Stimulated activated CD4-positive, alpha-beta T cell treated with anti-CD3 and anti-CD28 coated beads, Interleukin-15, amount 100 ng/mL, for 1 hour (primary cell): ENCODE measurements at places on chromosomes 1 and 21.

DNA sequence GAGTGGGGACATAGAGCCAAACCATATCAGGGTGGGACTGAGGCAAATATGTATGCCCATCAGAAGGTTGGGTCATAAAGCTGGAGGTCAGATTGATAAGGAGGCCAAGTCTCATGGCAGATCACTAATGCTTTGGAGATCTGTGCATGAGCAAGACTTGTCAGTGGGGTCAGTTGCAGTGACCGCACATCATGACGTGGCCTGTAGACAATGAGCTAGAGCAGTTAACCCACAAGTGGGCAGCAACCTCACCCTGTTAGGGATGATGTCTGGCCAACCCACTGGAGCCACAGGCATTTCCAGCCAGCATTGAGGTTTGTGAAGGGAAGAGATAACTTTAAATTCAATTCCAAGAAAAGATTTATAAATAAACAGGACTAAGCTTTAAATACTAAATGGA, 66.7 kb downstream of the XCL1 start:
- DNase-seq: no peak

DNA sequence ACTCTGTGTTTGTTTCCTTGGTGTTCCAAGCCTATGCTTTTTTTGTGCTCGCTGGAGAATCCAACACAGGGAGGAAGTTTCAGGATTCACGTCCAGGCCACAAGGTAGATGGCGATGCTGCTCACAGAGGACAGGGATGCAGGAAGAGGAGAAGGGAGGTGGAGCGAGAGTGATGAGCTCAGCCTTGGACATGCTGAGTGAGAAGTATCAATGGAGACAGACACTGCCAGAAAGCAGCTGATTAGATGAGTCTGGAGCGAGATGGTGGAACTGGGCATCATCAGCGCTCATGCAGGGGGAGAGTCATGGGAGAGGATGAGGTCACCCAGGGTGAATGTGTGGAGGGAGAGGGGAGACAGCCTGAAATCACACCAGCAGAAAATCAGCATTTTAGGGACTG, 110.0 kb downstream of the GLUL start:
- no peak for DNase-seq

- no peak for DNase-seq
Observed at GRCh38 chr1:153933430-153933829, 10.7 kb upstream of the GATAD2B start.

- no peak for DNase-seq
Observed at GRCh38 chr1:213585959-213586586, 401.7 kb upstream of the PROX1 start.

- DNase-seq: no peak
Observed at GRCh38 chr1:115077286-115077983, 11.9 kb downstream of the TSPAN2 start.

GRCh38 chr1:27098431-27099134, 56.3 kb downstream of the SLC9A1 start:
- DNase-seq: no peak

DNA sequence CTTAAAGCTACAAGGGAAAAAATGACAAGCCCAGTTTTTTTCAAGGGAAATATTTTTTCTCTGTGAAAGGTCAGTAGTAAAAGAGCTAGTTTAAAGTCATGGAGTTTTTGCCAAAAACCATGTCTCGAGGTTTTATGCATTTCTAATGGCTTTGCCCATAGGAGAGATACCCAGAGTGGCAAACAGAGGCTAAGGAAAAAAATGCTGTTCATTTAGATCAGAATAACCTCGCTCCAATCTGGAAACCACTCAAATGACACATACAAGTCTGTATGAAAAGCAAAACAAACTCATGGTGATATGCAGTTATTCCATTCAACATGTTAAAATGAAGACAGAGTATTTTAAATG, 36.9 kb upstream of the EDEM3 start:
- DNase-seq: no peak

DNA sequence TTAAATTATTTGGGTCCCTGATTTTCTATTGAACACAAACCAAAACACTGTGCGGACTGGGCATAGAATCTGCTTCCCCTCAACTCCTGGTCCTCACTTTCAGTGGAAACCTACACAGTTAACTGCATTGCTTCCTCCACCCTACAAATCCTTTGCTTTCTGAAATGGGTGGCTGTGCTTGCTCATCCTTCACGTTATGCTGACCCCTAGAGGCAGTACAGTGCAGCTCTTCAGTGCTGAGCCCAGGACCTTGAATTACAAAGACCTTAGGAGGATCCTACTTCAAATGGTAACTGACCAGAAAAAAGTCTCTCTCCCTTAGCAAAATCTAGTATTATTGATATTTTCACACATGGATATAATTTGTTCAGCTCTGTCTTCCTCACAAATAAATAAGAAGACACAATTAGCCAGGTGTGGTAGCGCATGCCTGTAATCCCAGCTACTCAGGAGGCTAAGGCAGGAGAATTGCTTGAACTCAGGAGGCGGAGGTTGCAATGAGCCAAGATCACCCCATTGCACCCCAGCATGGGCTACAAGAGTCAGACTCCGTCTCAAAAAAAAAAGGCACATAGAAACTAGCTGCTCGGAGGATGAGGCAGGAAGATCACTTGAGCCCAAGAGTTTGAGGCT, 63.4 kb upstream of the L1TD1 start:
- no peak for DNase-seq

DNA sequence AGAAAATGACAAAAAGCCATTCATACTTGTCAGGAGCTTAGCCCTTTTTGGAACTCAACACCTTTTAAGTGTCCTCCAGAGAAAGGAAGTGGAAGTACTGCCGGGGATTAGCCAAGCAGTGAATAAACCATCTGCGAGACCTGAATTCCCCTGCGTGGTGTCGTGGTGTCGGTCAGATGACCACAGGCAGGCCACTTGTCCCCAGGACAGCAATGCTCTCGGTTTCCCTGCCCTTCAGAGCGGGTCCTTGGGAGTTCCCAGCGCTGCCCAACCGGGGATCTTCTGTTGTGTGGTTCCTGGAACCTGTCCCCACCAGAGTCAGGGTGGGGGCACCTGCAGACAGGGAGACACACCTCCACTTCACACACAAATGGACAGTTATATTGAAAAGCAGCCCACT, 9.2 kb downstream of the GPR157 start:
- no peak for DNase-seq

DNA sequence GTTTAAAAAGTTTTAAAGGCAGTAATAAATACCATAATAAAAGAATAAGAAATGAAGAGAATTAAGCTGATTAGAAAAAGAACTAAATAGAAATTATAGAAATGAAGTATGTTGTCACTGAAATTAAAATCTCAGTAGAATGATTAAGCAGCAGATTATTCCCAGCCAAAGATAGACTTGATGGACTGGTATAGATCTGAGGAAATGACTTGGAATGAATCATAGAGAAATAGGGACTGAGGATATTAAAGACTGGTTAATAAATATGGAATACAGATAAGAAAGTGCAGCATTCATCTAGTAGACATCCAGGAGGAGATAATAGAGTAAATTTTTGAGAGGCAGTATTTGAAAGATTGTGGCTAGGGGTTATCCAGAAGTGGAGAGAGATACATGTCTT, 28.7 kb downstream of the MARK1 start:
- no peak for DNase-seq
